ENCODE measurements at places on chromosomes 16 and 17. TPM values are rescaled to one million over a fixed set of nuclear protein-coding genes. Genes with fewer than 3 reads are reported as not detected.

GRCh38 chr16:58299757-58300349, 5.0 kb upstream of the PRSS54 start:
- H3K27ac ChIP-seq: peak overlapping the region; percentile 70
- H3K27me3 ChIP-seq: peaks cover 10% of the 10 kb centered on the region
- peak; percentile 30 for DNase-seq
- no peaks in the 10 kb centered on the region for H3K36me3 ChIP-seq

GRCh38 chr17:45394913-45395568, 37.6 kb downstream of the ARHGAP27 start:
- no peak overlapping the region for H3K27ac ChIP-seq
- no peak overlapping the region for H3K4me3 ChIP-seq
- peak; percentile 43 for DNase-seq
- H3K36me3 ChIP-seq: peaks cover 5% of the 10 kb centered on the region
- H3K27me3 ChIP-seq: peaks cover 8% of the 10 kb centered on the region

DNA sequence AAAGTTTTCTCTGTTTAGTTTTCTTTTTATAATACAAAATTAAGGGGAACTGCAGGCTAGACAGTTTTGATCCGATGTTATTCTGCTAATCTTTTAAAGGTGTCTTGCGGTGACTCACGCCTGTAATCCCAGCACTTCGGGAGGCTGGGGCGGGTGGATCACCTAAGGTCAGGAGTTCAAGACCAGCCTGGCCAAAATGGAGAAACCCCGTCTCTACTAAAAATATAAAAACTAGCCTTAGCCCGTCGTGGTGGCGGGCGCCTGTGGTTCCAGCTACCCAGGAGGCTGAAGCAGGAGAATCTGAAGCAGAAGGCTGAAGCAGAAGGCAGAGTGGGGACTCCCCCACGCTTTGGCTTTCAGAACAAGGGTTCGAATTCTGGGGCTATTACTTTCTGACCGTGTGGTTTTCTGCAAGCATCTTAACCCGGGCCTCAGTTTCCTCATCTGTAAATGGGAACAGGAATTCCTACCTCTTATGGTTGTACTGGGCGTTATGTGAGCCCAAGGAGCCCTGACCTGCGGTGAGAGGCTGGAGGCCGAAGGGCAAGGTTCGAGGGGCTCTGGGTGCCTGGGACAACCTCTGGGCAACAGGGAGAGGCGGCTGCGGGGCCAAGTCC, 1.2 kb upstream of the KATNB1 start:
- H3K36me3 ChIP-seq: peaks cover 8% of the 10 kb centered on the region
- peak overlapping the region; percentile 98 for H3K4me3 ChIP-seq
- no peaks in the 10 kb centered on the region for H3K27me3 ChIP-seq
- peak overlapping the region; percentile 81 for H3K27ac ChIP-seq

- H3K27me3 ChIP-seq: peaks cover 5% of the 10 kb centered on the region
- H3K4me3 ChIP-seq: no peak overlapping the region
- H3K36me3 ChIP-seq: peaks cover 3% of the 10 kb centered on the region
- DNase-seq: no peak
Observed at GRCh38 chr17:17361867-17362539, 58.8 kb downstream of the NT5M start.

- peaks cover 30% of the 10 kb centered on the region for H3K36me3 ChIP-seq
- no peak overlapping the region for H3K4me3 ChIP-seq
- DNase-seq: no peak
- peaks cover 75% of the 10 kb centered on the region for H3K4me1 ChIP-seq
Observed at GRCh38 chr16:87968541-87968940, 17.3 kb downstream of the BANP start.

- H3K27ac ChIP-seq: no peak overlapping the region
- H3K36me3 ChIP-seq: no peaks in the 10 kb centered on the region
- H3K4me3 ChIP-seq: no peak overlapping the region
- H3K27me3 ChIP-seq: no peaks in the 10 kb centered on the region
- peak; percentile 22 for DNase-seq
Observed at GRCh38 chr17:63222655-63223054, 223.5 kb downstream of the CYB561 start.

- H3K36me3 ChIP-seq: no peaks in the 10 kb centered on the region
- H3K4me3 ChIP-seq: no peak overlapping the region
- no peak for DNase-seq
Observed at GRCh38 chr17:20284570-20285295, 182.6 kb downstream of the LGALS9B start.

DNA sequence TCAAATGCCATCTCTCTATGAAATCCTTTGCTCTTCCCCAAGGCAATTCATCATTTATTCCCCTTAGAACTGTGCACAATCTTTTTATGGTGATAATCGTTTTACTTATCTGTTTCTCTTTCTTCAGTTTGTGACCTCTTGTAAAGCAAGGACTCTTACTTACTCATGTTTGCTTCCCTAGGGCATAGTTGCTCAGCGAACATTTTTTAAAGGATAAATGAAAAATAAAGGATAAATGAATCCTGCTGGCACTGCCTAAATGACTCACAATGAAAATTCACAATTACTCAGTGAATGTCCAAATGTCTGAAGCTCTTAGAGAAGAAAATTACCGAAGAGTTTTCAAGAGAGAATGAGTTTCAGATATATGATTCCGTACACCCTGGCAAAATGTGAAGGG, 671.7 kb downstream of the CDH11 start:
- no peak for DNase-seq
- H3K4me1 ChIP-seq: no peaks in the 10 kb centered on the region
- H3K4me3 ChIP-seq: no peak overlapping the region
- H3K36me3 ChIP-seq: no peaks in the 10 kb centered on the region
- H3K27ac ChIP-seq: no peak overlapping the region

DNA sequence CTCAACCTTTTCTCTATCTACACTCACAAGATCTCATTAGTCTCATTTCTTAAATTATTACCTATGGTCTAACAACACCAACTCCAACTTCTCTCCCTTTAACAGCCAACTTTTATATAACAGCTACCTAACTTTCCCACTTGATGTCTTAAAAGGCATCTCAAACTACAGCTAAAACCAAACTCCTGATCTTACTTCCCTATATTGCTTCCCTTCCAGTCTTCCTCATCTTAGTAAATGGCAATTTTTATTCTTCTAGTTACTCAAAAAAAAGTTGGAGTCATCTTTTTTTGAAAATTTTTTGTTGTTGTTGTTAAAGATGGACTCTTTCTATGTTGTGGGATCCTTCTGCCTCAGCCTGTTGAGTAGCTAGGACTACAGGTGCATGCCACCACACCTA, 15.3 kb downstream of the SRR start:
- H3K4me1 ChIP-seq: no peaks in the 10 kb centered on the region
- H3K4me3 ChIP-seq: no peak overlapping the region
- H3K27me3 ChIP-seq: no peaks in the 10 kb centered on the region
- peaks cover 34% of the 10 kb centered on the region for H3K36me3 ChIP-seq
- DNase-seq: no peak
- no peak overlapping the region for H3K27ac ChIP-seq

- no peak overlapping the region for H3K27ac ChIP-seq
- H3K4me3 ChIP-seq: no peak overlapping the region
- H3K4me1 ChIP-seq: no peaks in the 10 kb centered on the region
- no peaks in the 10 kb centered on the region for H3K36me3 ChIP-seq
- no peaks in the 10 kb centered on the region for H3K27me3 ChIP-seq
Observed at GRCh38 chr16:6345090-6345489, 987.6 kb upstream of the RBFOX1 start.

- H3K27me3 ChIP-seq: peaks cover 8% of the 10 kb centered on the region
- no peak for DNase-seq
- H3K4me1 ChIP-seq: peaks cover 9% of the 10 kb centered on the region
- no peak overlapping the region for H3K27ac ChIP-seq
- peaks cover 1% of the 10 kb centered on the region for H3K36me3 ChIP-seq
- no peak overlapping the region for H3K4me3 ChIP-seq
Observed at GRCh38 chr16:81809567-81809966, 30.5 kb downstream of the PLCG2 start.

DNA sequence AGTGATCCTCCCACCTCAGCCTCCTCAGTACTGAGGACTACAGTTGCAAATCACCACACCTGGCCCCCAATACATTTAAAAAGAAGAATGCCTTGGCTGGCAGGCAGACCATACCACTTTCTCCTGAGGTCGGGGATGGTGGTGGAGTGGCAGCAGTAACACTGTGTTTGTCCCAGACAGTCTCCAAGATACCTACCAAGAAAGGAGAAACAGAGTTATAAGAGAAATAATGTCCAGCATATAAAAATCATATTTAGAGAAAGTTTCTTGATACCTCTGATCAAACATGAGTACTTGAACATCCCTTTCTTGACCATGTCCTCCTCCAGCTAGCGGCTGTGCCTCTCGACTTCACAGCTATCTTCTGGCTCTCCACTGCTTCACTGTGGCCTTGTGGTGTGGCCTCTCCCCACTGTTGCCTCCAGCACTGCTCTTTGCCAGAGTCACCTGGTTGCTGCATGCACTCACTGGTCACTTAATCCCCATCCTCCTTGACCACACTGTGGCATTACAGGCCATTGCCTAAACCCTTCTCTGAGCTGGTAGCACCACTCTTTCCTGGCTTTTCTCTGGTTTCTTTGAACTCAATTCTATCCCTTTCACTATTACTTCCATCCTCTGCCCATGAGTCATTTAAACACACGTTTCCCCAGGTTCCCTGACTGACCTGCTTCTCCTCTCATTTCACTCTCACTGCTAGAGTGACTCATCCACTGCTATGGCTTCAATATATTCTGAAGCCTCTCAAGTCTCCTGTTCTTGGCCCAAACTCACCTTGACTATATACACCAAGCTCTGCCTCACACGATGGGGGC, 45.2 kb downstream of the XPO6 start:
- peaks cover 80% of the 10 kb centered on the region for H3K4me1 ChIP-seq
- H3K4me3 ChIP-seq: peak overlapping the region; percentile 58
- H3K36me3 ChIP-seq: peaks cover 32% of the 10 kb centered on the region

- H3K27ac ChIP-seq: no peak overlapping the region
- peaks cover 33% of the 10 kb centered on the region for H3K27me3 ChIP-seq
- no peaks in the 10 kb centered on the region for H3K4me1 ChIP-seq
- DNase-seq: no peak
- no peaks in the 10 kb centered on the region for H3K36me3 ChIP-seq
Observed at GRCh38 chr16:47887496-47887895, 268.3 kb downstream of the ABCC12 start.

DNA sequence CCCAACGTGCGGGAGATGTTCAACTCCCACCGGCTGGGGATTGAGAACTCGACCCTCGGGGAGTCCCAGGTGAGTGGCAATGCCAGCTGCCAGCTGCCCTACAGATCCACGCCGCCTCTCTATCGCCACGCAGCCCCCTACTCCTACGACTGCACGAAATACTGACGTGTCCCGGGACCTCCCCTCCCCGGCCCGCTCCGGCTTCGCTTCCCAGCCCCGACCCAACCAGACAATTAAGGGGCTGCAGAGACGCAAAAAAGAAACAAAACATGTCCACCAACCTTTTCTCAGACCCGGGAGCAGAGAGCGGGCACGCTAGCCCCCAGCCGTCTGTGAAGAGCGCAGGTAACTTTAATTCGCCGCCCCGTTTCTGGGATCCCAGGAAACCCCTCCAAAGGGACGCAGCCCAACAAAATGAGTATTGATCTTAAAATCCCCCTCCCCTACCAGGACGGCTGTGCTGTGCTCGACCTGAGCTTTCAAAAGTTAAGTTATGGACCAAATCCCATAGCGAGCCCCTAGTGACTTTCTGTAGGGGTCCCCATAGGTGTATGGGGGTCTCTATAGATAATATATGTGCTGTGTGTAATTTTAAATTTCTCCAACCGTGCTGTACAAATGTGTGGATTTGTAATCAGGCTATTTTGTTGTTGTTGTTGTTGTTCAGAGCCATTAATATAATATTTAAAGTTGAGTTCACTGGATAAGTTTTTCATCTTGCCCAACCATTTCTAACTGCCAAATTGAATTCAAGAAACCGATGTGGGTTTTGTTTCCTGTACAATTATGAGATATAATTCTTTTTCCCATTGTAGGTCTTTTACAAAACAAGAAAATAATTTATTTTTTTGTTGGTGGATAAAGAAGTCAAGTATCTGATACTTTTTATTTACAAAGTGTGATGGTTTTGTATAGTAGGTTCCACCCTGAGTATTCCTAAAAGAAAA, 2.3 kb downstream of the FOXC2 start:
- H3K4me1 ChIP-seq: peaks cover 2% of the 10 kb centered on the region
- peak overlapping the region; percentile 76 for H3K27ac ChIP-seq
- peak overlapping the region; percentile 27 for H3K4me3 ChIP-seq
- DNase-seq: no peak

DNA sequence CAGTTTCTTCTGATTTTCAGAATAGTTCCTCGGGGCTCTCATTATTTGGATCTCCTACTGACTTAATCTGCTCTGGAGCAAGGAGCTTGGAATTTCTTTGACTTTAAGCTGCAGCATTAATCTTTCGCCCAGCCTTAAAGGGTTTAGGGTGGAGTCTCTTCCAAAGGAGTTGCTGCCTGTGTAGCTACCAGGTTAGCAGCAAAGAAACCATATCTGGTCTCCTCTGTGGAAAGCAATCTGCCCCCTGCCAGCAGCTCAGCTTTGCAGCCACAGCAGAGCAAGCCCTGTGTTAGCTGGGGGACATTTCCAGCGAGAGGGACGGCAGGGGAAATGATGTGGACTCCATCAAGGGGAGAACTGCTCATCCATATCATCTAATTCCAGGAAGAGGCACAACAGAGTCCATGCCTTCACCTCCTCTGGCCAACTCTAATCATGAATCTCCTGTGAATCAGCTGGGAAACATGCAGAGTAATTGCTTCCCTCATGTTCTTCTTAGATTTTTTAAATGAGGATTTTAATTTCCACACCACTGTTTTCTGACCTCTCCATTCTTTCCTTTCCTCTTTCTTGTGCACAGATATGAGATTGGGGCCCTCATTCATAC, 827.6 kb upstream of the CA10 start:
- no peak overlapping the region for H3K27ac ChIP-seq
- DNase-seq: no peak
- H3K4me1 ChIP-seq: no peaks in the 10 kb centered on the region
- H3K27me3 ChIP-seq: no peaks in the 10 kb centered on the region
- H3K36me3 ChIP-seq: no peaks in the 10 kb centered on the region
- H3K4me3 ChIP-seq: no peak overlapping the region

DNA sequence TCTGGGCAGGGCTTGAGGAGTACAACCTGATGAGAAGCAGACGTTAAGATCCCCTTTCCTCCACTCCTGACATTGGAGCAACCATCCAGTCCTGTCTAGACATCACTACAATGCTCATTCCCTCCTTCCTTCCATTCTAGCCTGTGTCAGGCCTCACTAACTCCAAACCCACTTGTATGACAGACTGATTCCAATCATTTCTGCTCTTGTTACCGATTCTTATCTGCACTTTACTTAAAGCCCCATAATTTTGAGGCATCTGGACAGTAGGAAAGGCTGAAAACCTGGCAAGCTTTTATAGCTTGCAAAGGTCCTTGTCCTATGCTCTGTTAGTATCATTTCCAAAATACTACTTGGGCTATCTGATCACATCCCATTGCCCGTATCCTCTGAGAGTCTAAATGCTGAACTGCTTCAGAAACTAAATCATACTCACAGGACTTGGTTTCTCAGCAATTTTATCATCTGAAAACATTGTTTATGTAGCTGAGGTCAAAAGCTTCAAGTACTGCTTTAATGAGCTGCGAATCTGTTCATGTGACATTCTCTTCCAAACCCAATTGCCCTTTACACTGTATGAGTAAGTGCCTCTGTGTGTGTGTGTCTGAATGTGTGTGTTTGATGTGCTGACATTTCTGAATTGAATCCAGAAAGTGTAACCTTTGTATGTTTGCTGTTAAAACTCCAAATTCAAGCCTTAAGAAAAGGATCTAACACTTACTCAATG, 57.2 kb upstream of the CACNG3 start:
- H3K4me1 ChIP-seq: peaks cover 19% of the 10 kb centered on the region
- no peaks in the 10 kb centered on the region for H3K27me3 ChIP-seq
- DNase-seq: no peak
- H3K4me3 ChIP-seq: no peak overlapping the region
- H3K36me3 ChIP-seq: peaks cover 7% of the 10 kb centered on the region

RAMP2 gene
- total RNA-seq: not detected

FNDC8 gene
- total RNA-seq: not detected

GALR2 gene
- total RNA-seq: 10.6 TPM

TP53TG3 gene
- total RNA-seq: not detected

PPM1E gene
- 0.12 TPM for total RNA-seq

SDR42E2 gene
- total RNA-seq: not detected

All from activated T-cell treated with anti-CD3 and anti-CD28 coated beads, Interleukin-2, amount 50 U/mL, for 72 hours (primary cell).